ENCODE measurements at places on chromosomes 1 and 21.

DNA sequence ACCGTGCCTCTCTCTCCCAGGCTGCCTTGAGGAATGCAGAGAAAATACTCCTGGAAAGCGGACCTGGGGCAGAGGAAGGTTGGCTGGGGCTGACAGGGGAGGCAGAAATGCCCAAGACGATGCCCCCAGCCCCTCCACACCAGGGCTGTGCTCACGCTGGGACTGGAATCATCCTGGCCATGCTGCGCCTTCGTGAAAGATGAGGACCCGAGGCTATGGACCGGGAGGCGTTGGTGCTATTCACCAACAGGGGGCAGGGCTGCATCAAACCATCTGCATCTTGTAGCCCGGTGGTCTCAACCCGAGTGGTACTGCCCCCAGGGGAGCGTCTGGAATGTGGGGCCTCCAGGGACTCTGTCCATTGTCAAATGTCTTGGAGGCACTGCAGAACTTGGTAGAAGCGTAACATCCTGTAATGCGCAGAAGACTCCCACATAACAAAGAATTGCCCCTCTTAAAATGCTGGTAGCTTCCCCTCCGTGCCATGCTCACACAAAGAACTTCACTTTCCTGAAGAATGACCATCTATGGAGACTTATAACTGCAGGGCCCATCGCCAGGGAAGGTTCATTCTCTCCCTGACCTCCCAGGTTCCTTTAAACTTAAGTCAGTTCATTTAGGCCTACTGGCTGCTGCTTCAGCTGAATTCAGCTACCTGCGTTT is 251.2 kb downstream of the RRAGC start:
- DNase-seq = no peak

GRCh38 chr1:8026976-8027747 is 1.1 kb upstream of the ERRFI1 start:
- DNase-seq = no peak

DNA sequence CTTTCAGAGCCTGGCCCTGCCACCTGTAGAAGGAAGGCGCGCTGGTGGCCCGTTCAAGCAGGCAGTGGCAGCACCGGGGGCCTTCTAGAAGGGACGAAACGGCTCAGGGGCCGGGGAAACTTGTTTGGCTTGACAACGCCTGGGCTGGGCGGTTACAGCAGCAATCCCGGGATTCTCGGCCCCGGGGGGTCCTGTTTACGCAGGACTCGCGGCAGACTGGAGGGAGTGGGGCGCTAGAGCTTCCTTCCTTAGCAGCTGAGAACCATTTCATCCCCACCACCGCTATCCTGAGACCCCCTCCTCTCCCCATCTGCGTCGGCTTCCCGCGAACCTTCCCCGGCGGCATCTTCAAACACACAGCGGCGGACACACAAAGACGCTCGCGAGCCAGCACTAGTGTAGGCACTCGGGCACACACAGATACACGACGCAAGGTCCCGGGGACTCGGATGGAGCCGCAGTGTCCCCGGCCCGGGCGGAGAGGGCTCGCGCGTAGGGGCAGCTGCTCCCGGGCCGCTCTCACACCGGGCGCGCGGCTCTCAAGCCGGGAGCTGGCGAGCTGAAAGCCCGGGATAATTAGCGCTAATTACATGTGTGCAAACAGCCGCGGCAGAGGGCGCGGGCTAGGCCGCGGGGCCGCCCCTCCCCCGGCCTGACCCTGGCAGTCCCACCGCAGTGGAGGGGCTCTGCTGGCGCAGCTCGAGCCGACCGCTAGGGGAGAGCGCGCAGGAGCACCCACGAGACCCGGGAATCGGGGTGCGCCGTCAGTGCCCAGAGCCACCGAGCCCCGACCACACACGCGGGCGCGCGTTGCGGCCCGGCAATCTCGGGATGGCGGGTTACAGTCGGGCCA is 271.4 kb downstream of the FOXD2 start:
- DNase-seq = no peak

DNA sequence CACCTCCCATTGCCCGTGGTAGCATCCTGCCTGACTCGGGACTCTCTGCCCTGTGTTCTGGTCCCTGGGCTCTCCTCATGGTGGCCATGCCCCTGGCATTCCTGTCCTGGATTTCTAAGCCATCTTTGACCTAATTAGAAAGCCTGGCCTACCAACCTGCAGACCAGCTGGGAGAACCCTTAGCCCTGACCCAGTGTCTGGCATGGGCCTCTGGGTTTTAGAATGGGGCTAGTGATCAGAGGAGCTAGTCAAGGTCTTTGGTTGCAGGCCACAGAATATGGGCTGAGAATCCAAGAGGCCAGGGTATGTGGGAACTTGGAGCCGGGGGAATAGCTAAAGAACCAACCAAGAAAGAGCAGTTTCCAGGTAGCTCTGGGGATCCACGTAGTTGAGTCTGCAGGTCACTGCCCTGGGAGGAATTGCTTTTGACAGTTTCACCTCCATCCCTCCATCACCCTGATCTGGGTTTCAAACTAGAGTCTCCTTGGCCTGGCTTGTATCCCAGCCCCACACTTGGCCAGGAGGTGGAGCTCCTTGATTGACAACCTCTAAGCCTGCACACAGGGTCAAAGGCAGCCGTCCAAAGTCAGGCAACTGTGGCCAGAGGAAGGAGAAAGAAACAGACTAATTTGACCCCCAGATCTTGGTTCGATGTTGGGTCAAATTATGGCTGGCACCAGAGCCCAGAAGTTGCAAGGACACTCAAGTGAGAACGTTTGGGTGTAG is 54.7 kb upstream of the ABCG1 start:
- DNase-seq = peak; percentile 13

GRCh38 chr1:28139025-28139712 is 37.3 kb downstream of the PTAFR start:
- no peak for DNase-seq

GRCh38 chr1:168643152-168643551 is 66.7 kb downstream of the XCL1 start:
- DNase-seq = no peak

DNA sequence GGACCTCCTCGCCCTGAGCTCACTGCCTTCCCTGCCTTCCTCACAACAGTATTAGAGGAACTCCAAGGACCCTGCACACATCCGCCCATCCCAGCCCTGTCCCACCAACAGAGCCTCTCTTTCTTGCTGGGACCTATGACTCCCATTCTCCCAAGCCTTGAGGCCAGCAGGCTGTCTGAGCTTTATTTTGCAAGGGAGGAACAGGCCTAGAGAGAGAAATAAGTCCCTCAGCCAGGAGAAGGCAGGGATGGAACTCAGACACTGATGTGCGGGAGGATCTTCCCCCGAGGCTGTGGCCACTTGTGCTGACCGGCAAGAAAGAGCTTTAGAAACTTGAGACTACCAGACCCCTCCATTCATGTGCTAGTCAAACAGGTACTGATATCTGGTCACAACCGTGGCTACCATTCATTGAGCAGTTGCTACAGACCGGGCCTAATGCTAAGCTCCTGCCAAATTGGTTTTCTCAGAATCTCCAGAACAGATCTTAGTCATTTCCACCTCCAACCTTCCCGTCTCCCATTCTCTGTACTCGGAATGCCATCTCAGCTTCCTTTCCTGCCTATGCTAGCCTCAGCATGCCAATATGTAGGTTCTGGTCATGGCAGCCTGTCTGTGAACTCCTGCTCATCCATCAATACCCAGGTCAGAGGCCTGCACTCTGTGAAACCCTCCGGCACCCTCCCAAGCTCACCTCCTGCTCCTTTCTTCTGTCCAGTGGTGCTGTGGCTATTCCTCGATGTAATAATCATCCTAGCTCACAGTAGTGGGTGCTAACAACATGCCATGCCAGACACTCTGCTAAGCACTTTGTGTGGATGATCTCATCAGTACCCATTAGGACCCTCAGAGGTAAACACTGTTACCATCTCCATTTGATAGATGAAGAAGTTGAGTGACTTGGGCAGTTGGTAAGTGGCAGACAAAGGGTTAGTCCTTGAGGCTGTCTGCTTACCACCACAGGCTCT is 3.8 kb downstream of the TMEM54 start:
- DNase-seq = no peak

- DNase-seq = no peak
Observed at GRCh38 chr1:53291574-53291973, 36.3 kb downstream of the LRP8 start.

GRCh38 chr21:44711327-44712202 is at the start of gene TSPEAR:
TSPEAR (minus strand) TSS chr21:44711572; CDS start chr21:44711514, 58 bp downstream.
- no peak for DNase-seq

GRCh38 chr21:25722631-25723030 is 12.1 kb downstream of the ATP5PF start:
- no peak for DNase-seq

DNA sequence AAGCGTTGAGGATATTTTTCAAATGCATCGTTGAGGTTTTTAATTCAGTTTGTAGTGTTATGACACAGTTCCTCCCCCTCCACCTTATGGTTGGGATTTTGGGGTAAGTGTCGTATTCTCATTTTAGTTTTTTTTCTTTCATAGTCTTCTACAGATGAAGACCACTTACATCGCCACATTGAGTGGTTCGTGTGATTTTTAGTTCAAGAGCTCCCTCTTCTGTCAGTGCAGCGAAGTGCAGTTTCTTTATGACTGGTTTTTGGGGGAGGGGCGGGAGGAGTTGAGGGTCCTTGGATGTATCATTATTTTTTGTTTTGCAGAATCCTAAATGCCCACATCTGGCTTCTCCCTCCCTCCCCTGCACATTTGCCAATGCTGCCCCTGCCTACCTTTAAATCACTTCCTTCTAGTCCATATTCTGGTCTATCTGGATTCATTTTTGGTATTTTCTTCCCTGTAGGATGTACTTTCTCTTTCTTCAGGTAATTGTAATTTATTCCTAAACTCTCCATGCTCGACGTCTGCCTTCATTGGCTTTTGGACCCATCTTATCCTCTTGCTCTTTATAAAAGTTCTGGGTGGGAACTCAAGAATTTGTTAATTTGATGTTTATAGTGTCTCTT is 433.1 kb downstream of the CAMTA1 start:
- DNase-seq = no peak

- no peak for DNase-seq
Observed at GRCh38 chr1:167090314-167090942, at the start of gene GPA33. GPA33 (minus strand) TSS chr1:167090377; CDS start chr1:167090287, 90 bp downstream.

Measured in stimulated activated CD4-positive, alpha-beta T cell treated with anti-CD3 and anti-CD28 coated beads, Interleukin-1b, Interleukin-23, amount 100 ng/mL, for 1 hour (primary cell).